HT-29 (cell line): ENCODE measurements at places on chromosomes 6 and 20.

DNA sequence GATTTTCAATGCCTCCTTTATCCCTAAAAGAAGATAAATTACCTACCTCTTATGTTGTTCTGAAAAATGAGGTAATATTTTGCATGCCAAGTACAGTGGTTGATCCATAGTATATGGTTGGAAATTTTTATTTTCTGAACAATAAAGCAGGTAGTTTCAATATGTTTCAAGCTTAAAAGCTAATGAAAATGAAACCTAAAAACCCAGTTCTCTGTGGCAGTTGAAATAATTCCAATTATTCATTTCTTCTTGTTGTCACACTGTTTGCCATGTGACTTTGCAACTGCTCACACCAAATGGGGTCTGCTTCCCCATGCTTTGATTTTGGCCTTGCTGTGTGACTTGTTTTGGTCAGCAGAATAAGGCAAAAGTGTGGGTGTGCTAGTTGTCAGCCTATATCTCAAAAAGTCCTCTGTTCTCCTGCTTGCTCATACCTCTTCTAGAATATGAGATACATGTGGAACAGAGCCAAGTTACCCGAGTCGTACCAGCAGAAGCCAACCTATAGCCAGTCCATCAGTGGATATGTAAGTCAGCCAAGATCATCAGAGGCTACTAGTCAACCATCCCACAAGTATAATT lies 197.2 kb upstream of the THEMIS start:
- no peak for DNase-seq

GRCh38 chr20:6612606-6612923 lies 154.9 kb upstream of the BMP2 start:
- DNase-seq: no peak

GRCh38 chr20:3218307-3218988 lies 9.2 kb downstream of the ITPA start:
- DNase-seq: peak; percentile 48

DNA sequence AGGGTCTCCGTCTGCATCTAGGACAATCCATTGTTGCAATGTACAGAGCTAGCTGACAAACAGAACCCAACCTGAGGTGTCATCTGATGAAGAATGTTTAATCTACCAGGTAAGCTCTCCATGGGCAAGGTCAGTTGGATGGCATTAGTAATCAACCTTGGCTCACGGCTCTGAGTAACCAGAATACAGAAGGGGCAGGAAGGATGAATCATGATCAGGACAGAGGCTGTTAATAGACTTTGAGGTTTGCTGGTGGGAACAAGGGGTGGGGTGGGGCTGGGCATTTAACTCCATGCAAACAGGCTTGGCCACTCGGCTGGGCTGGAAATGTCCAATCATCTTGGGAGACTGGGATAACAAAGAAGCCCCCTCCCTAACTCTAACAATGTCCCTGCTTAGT lies 77.1 kb upstream of the MRPS10 start:
- DNase-seq: peak; percentile 73

GRCh38 chr6:6749702-6750491 lies 161.4 kb downstream of the LY86 start:
- peak; percentile 60 for DNase-seq

GRCh38 chr6:10071631-10072220 lies 343.1 kb downstream of the TFAP2A start:
- no peak for DNase-seq
